ENCODE measurements at places on chromosomes 7 and 10. TPM values are rescaled to one million over a fixed set of nuclear protein-coding genes. Genes with fewer than 3 reads are reported as not detected.

The FEZF1 gene
- total RNA-seq, result 2.1 TPM

The GLI3 gene
- total RNA-seq, result 6.7 TPM

The GBX1 gene
- 0.62 TPM for total RNA-seq

The CREB5 gene
- 1.8 TPM for total RNA-seq

The CALY gene
- total RNA-seq, result 2.2 TPM

The KLF14 gene
- total RNA-seq, result not detected

The TSPAN12 gene
- 19.5 TPM for total RNA-seq

Measured in H7 (cell line).